GM23338 (cell line): ENCODE measurements at places on chromosomes 7 and 10. TPM values are rescaled to one million over a fixed set of nuclear protein-coding genes. Genes with fewer than 3 reads are reported as not detected.

GRCh38 chr7:26349005-26349915, 57.6 kb downstream of the SNX10 start:
- no peak for DNase-seq

DNA sequence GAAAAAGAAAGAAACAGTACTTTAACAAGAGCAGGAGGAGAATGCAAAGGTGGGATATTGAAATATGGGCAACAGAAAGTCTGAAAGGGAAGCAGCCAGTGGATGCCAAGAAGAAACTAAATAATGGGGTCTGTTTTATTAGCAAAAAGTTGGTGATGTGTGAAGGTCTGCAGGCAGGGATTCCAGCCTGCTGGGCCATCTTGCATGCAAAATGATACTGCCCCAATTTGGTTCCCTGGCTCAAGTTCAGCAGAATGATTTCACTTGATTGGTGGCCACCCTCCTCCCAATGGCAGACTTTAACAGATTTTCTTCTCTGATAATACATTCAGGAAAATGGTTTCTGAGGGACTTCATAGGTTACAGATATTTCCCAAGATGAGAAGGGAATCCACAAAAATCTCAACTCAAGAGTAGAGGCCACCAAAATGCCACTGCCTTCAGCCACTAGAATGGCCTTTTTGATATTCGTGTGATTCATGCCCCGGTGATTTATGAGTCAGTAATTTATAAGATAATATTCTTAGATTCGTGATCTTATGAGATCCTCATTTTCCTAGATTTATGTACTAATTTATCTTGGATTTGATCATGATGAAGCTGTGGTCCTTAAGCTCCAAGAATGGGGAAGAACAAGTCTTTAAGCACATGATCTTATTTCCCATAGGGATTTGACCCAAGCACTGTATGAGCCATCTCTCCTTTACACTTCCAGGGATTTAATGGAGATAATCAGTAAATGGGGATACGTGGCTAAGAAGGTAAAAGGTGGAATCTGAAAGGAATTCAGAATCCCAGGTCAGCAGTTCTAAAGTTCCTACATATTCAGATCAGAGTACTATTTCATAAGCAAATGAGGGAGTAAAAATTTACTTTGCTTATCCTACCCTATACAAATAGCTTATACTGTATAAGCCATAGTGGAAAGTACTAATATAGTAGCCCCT, 32.3 kb upstream of the ADD3 start:
- no peak for DNase-seq

Gene NET1
- total RNA-seq: 93.9 and 98.3 TPM in 2 replicates

GRCh38 chr7:135713836-135714470, 14.0 kb downstream of the SLC13A4 start:
- no peak for DNase-seq

DNA sequence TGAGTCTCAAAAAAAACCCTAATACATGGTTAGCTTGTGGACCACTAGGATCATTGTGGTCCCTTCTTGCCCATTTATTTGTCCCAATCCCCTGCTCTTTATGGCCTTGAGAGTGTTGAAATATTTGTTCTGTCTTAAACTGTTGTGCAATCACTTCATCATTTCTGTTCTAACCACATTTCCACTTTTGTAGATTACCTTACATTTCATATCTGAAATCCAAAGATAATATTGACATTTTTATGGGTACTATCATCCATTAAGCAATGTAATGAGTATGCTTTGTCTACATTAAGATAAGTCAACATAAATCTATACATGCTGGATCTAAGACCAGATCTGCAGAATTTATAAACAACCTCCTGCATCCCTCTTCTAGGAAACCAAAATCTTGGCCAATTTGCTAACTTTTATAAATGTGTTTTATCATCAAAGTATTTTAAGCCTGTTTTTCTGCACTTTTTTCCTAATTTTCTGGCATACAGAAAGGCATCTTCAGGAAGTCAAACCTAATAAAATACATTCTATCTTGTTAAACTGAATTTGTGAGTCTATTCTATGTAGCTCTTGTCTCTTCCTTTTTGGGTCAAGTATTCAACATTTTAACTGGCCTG, 359.4 kb upstream of the CELF2 start:
- DNase-seq: no peak

- DNase-seq: peak; percentile 52
Measured at GRCh38 chr10:27285093-27285492, 44.5 kb upstream of the ACBD5 start.

Gene CALU
- total RNA-seq: 179 and 180 TPM in 2 replicates

DNA sequence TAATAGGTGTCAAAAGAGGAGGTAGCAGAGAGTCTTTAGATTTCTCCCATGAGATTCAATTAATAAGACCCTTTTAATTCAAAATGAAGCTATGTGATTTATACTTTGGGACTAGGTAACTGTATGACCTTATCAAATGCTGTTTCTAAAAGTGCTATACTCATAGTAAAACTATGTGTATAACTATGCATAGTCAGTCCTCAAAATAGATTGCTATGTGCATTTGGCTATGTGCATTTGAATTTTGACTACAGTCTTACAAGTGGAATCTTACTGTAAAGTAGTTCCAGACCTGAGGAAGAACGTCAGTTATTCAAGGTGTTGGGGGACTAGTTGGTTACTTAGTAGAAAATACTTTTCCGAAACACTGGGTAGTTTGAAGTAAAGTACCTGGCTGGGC, 36.9 kb downstream of the ADD3 start:
- DNase-seq: no peak
